Chondrocyte (in vitro differentiated cells): ENCODE measurements at places on chromosomes 7 and 10. TPM values are rescaled to one million over a fixed set of nuclear protein-coding genes. Genes with fewer than 3 reads are reported as not detected.

OR2A42 gene
- 0.12 to 0.31 TPM in 2 of 3 replicates, not detected in the other for total RNA-seq

PNLIP gene
- total RNA-seq: not detected in 3 replicates

NPY4R gene
- 0.30 to 0.53 TPM in 2 of 3 replicates, not detected in the other for total RNA-seq

TEX47 gene
- total RNA-seq: not detected in 3 replicates

IGF2BP3 gene
- 47.9 to 55.4 TPM (median 53.0 TPM) in 3 replicates for total RNA-seq

WEE2 gene
- total RNA-seq: not detected in 3 replicates

SLC29A4 gene
- 6.6 to 10.4 TPM (median 9.7 TPM) in 3 replicates for total RNA-seq

OR9A2 gene
- not detected in 3 replicates for total RNA-seq

SLC26A5 gene
- not detected in 3 replicates for total RNA-seq

NODAL gene
- 0.49 TPM in 1 of 3 replicates, not detected in the others for total RNA-seq

RHOBTB1 gene
- total RNA-seq: 18.6 to 19.2 TPM (median 19.0 TPM) in 3 replicates

LRRD1 gene
- 0.22 to 0.41 TPM in 2 of 3 replicates, not detected in the other for total RNA-seq

ZNF25 gene
- 14.4 to 18.6 TPM (median 16.3 TPM) in 3 replicates for total RNA-seq

STRA8 gene
- total RNA-seq: not detected in 3 replicates

TRIM74 gene
- total RNA-seq: 0.49 to 0.75 TPM (median 0.60 TPM) in 3 replicates

FIS1 gene
- 110 to 133 TPM (median 118 TPM) in 3 replicates for total RNA-seq

DYNC1I1 gene
- 17.4 to 80.2 TPM (median 21.0 TPM) in 3 replicates for total RNA-seq

SEMA3D gene
- total RNA-seq: 1.4 to 7.0 TPM (median 2.0 TPM) in 3 replicates

IPMK gene
- 2.9 to 3.3 TPM (median 3.0 TPM) in 3 replicates for total RNA-seq

PCDH15 gene
- total RNA-seq: 0.12 TPM in 1 of 3 replicates, not detected in the others

AGMO gene
- total RNA-seq: 0.60 to 3.8 TPM (median 0.72 TPM) in 3 replicates

GRB10 gene
- 31.4 to 73.7 TPM (median 69.9 TPM) in 3 replicates for total RNA-seq

LUC7L2 gene
- total RNA-seq: 74.3 to 95.7 TPM (median 78.4 TPM) in 3 replicates

CTAGE15 gene
- 0.23 to 0.63 TPM (median 0.32 TPM) in 3 replicates for total RNA-seq

SPDYE16 gene
- total RNA-seq: 0.36 TPM in 1 of 3 replicates, not detected in the others

STAG3 gene
- total RNA-seq: 0.57 to 1.2 TPM (median 0.64 TPM) in 3 replicates

XRCC2 gene
- total RNA-seq: 0.95 to 3.5 TPM (median 1.3 TPM) in 3 replicates

CD36 gene
- 0.39 to 0.95 TPM (median 0.72 TPM) in 3 replicates for total RNA-seq

CYP3A5 gene
- total RNA-seq: not detected in 3 replicates

OPN4 gene
- total RNA-seq: not detected in 3 replicates

NPY gene
- not detected in 3 replicates for total RNA-seq

TAC1 gene
- total RNA-seq: not detected in 3 replicates

MMD2 gene
- total RNA-seq: not detected in 3 replicates

HOXA11 gene
- total RNA-seq: not detected in 3 replicates

C10orf53 gene
- total RNA-seq: not detected in 3 replicates

EXOC6 gene
- 7.0 to 7.2 TPM (median 7.0 TPM) in 3 replicates for total RNA-seq

EGR2 gene
- total RNA-seq: 11.7 to 17.8 TPM (median 11.9 TPM) in 3 replicates

STYXL1 gene
- total RNA-seq: 23.5 to 31.8 TPM (median 28.5 TPM) in 3 replicates

PLAC9 gene
- total RNA-seq: 121 to 198 TPM (median 193 TPM) in 3 replicates
